ENCODE measurements at places on chromosomes 2 and 18.

GRCh38 chr2:218392891-218393462 lies 6.7 kb upstream of the CTDSP1 start:
- no peak for DNase-seq

- DNase-seq = no peak
Measured at GRCh38 chr2:201938156-201938775, 95.4 kb upstream of the FZD7 start.

DNA sequence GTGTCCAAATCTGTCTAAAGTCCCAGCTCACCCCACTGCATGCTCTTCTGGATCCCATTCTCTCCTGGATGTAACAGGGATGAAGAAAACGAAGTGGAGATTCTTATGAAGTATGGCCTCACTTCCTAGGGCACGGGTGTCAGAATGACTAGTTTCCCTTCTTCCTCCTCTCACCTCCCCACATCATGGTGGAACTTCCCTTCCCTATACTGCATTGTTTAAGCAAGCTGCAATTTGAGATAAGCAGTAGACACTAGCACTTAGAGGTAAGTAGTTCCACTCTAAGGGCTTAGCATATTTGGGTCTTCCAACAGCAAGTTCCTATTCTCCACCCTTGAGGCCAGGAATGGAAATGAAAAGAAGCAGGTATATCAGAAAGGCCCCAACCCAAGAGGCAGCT lies 29.7 kb downstream of the SLC4A5 start:
- no peak for DNase-seq

- no peak for DNase-seq
Measured at GRCh38 chr18:58254873-58255511, 211.0 kb downstream of the NEDD4L start.

GRCh38 chr18:63421514-63421913 lies 762 bp downstream of the VPS4B start:
- no peak for DNase-seq

- DNase-seq = no peak
Measured at GRCh38 chr2:44707945-44708660, 233.4 kb upstream of the SIX3 start.

DNA sequence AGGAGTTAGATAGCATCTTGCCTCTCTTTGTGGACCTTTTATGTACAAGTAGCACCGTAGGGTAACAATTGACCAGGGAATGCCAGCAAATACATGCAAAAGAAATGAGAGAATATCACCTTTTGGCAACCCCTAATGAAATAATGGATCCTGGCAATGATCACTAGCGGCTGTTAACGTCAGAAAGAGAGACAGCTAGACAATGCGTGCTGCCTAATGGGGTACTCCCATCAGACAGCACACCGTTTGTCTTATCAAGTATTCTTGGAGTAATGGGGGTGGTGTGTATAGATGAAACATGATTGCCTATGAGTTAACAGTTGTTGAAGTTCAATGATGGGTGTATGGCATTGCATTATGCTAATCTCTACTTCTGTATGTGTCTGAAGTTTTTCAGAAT lies 1.6 kb downstream of the ELAC1 start:
- DNase-seq = no peak

- no peak for DNase-seq
Measured at GRCh38 chr2:232333361-232334135, 45.0 kb upstream of the ALPP start.

DNA sequence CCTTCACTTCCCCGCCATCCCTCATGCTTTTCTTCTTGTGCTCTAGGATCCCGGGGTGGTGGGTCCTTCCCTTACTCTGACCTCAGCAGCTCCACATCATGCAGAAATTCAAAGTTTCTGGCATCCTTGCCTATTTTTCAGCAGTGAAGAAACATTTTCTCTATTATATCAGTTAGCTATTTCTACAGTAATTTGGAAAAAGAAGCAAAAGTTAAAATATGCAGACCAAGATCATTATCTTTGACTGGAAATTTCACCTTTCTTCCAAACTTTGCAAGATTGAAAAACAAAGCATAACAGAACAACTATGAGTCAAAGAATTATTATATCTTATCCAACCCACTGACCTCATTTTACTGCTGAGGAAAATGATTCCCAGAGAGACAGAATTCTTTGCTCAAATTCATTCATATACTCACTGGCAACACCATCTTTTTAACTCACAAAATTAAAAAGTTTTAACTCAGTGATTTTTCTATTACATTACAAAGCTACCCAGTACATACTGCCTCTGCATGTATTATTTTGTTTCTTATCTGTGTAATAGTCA lies 40.5 kb downstream of the ANTXR1 start:
- DNase-seq = no peak

All from NCI-H446 (cell line).